ENCODE measurements at places on chromosomes 1 and 21. TPM values are rescaled to one million over a fixed set of nuclear protein-coding genes. Genes with fewer than 3 reads are reported as not detected.

The SPRR1B gene
- total RNA-seq = not detected

DNA sequence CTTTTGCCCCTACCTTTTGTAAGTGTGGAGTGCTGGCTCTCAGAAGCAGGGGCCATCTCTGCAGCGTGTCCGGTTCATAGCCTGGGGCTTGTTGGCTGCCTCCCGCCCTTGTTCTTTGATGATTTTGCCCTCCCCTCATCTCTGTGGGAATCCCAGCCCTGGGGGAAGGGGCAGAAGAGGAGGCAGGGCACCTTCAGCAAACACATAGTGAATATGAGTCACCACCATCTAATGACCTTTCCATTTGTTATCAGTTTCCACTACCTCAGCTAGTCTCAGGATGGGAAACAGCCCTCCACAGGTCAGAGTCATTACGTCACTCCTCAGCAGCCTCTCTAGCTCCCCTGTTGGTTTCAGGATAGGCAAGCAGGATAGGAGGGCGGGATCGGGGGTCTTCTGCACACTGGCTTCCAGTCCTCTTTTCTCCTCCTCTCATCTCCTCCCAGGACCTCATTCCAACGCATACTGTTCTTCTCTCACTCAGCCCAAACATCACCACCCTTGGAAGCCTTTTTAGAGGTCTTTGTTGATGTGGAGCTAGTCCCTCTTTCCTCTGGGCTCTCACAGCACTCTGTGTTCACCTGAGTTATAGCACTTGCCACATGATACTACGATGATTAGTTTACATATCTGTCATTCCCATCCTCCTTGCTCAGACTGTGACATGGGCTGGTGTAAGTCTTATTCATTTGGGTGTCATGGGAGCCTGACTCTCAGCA is 15.8 kb downstream of the GADD45A start:
- peaks cover 5% of the 10 kb centered on the region for H3K4me1 ChIP-seq
- H3K27me3 ChIP-seq = no peaks in the 10 kb centered on the region
- H3K27ac ChIP-seq = 0 out of 2 replicates have a peak overlapping the region, but pooled peaks have one; percentile 55
- peak; percentile 81 for DNase-seq

The S100A4 gene
- 8.2 TPM for total RNA-seq

DNA sequence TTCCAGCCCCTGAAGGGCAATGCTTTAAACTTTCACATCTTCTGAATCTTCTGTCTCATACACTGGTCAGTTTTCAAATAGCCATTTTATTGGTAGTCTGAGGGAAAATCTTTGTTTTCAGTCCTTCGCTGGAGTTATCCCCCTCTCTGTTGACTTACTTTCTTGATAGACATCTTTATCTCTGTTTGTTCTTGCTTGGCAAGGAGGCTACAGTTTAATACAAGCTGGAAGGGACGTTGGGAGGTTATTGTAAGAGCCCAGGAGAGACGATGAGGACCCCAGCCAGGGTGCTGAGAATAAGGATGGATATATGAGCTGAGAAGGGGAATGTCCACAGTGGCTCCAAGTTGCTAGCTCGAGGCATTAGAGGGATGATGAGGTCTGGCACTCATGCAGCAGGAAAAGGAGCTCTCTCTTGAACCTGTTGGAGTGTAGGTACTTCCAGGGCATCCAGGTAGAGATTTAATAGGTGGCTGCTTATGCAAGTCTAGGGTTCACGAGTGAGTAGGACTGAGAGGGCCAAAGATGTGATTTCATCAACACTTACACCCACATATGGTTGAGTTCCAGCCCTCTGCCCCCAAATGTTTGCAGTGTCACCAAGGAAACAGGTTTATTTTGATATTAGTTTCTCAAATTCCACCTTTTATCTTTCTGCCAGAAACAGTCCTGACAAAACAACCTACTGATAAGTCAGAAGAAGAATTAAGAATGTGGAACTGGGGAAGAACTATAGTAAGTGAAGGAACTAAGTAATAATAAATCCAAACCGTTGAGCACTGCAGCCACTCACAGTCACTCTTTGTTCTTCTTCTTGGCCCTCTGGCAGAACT is 237.3 kb upstream of the PROX1 start:
- H3K27ac ChIP-seq = no peak overlapping the region
- H3K36me3 ChIP-seq = no peaks in the 10 kb centered on the region
- H3K4me3 ChIP-seq = no peak overlapping the region
- no peak for DNase-seq
- no peaks in the 10 kb centered on the region for H3K4me1 ChIP-seq

GRCh38 chr1:204361341-204361771 is 1.6 kb upstream of the PLEKHA6 start:
- no peak overlapping the region for H3K4me3 ChIP-seq
- no peak for DNase-seq
- H3K4me1 ChIP-seq = peaks cover 33% of the 10 kb centered on the region
- H3K27me3 ChIP-seq = peaks cover 12% of the 10 kb centered on the region
- H3K36me3 ChIP-seq = no peaks in the 10 kb centered on the region

DNA sequence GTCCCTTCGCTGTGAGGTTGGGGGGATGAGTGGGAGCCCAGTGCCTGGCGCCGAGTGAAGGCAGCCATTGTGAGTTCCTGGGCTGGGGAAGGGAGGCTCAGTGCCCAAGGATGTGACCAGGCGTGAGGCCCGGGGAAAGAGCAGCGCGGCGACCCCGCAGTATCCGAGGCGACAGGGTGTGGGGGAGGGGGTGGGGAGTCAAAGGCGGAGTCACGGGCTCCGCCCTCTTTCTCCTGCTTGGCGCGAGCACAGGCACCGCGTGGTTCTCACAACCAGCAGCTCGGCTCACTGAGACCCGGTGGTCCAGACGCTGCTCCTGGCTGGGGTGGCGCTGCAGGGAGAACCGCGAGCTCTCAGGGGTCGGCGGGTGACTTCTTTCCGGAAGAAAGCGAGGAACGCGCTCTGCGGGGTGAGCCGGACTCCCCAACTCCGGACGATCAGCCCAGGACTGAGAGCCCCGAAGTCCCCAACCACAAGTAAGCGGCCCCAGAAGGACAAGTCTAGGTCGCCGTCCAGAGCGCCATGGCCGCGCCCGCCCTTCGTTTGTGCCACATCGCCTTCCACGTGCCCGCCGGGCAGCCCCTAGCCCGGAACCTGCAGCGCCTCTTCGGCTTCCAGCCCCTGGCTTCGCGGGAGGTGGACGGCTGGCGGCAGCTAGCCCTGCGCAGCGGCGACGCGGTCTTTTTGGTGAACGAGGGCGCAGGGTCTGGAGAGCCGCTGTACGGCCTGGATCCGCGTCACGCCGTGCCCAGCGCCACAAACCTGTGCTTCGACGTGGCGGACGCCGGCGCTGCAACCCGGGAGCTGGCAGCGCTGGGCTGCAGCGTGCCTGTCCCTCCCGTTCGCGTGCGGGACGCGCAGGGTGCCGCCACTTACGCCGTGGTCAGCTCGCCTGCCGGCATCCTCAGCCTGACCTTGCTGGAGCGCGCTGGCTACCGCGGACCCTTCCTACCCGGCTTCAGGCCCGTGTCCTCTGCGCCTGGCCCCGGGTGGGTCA is at the start of gene HPDL:
HPDL (plus strand) TSS at position 269 of the 997 bp plus-strand sequence; CDS start at position 523, 254 bp downstream.
- peaks cover 33% of the 10 kb centered on the region for H3K4me1 ChIP-seq
- peak; percentile 95 for DNase-seq
- H3K4me3 ChIP-seq = peak within 1 kb of the TSS; percentile 71
- peaks cover 3% of the 10 kb centered on the region for H3K36me3 ChIP-seq
- no peaks in the 10 kb centered on the region for H3K27me3 ChIP-seq

DNA sequence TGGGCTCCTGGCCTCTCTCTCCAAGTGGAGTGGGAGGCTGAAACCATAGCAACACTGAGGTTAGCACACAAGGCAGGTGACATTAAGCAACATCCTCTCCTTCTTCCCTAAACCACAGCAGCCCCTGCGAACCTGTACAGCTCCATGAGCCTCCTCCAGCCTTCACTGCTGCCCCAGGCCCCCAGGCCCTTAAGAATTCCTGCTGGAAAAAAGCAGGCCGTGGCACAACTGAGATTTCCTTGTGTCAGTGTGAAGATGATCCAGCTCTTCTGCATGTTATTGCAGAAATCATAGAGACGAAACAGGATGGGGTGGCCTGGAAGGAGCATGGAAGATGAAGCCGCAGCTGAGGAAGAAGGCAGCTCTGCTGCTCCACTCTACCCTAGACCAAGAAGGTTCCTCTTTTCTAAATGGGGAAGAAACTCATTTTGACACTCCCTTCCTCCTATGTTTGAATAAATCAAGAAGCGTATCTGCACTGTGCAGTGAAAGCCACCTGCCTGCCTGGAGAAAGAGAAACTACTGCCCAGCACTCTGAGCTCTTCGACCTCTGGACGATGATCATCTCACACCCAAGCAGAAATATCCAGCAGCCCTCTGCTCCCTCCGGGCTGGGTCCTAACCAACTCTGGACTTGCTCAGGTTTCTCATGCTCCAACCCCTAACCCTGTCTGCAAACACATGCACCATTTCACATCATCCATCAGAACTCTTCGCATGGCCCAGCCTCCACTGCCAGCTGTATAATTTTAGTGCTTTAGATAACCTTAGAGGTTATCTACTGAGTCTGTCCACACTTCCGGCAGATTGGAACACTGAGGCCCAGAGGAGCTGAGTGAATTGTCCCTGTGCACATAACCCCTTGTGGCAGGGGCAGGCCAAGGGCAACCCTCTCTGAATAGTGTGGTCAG is 20.7 kb downstream of the SH3BP5L start:
- no peaks in the 10 kb centered on the region for H3K27me3 ChIP-seq
- no peak for DNase-seq
- H3K36me3 ChIP-seq = 0 out of 2 replicates have a peak, but pooled peaks cover 3% of the 10 kb centered on the region

The LRRC41 gene
- 52.8 TPM for total RNA-seq

DNA sequence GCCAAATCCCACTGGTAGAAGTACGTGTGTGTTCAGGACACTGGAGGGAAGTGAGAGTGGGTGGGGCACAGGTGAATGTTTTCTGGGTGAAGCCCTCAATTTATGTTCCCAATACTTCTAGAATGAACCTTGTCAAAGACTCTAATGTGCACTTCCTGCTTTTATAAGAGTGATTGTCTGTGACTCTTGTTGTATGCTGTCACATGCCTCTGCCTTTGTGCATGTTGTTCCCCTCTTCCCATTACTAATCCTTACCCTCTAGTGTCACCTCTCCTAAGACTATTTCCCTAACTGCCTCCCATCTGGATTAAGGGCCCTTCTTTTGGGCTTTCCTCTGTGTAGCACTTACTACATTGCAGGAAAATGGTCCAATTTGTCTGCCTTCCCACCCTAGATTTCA is 2.5 kb upstream of the LINGO4 start:
- H3K4me1 ChIP-seq = peaks cover 7% of the 10 kb centered on the region
- H3K27ac ChIP-seq = no peak overlapping the region
- no peak overlapping the region for H3K4me3 ChIP-seq
- H3K27me3 ChIP-seq = no peaks in the 10 kb centered on the region
- no peaks in the 10 kb centered on the region for H3K36me3 ChIP-seq

DNA sequence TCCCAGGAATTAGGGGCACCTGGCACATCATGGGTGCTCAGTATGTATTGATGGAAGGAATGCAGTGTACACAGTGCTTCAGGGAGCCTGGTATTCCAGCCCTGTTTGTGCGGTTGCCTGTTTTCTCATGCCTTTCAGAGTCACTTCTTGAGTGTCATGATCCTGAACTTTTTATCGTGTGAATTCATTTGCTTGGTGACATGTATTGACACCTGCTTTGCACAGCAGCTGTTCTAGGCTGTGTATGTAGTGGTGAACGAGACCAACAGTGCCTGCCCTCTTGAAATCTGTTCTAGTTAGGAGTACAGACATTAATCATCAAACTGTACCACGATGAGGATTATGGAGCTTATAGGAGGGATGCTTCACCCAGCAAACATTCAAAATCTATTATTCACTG is 6.1 kb downstream of the HTR6 start:
- no peak overlapping the region for H3K27ac ChIP-seq
- peaks cover 20% of the 10 kb centered on the region for H3K27me3 ChIP-seq
- no peak for DNase-seq
- H3K4me3 ChIP-seq = no peak overlapping the region

All from GM23338 (cell line).